ENCODE measurements at places on chromosomes 16 and 17.

- DNase-seq = no peak
Measured at GRCh38 chr17:68205808-68206720, 41.8 kb upstream of the AMZ2 start.

DNA sequence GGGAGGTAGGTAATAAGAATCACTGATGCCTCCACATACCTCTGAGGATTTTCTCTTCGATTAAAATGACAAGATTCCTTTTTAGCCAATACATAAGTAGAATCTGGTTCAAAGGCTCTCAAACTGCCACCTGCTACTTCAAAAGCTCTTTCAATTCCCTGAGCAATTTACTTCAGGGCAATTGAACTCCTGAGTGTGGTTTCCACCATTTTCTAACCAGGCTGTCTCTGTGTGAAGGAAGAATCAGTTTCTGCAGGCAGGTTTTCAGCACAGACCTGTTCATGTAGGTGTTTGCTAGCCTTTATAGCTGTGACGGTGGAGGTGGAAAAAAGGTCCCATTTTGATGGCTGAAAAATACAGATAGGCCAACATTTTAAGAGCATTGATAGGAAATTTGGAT lies 18.2 kb upstream of the HS3ST3B1 start:
- DNase-seq = no peak

DNA sequence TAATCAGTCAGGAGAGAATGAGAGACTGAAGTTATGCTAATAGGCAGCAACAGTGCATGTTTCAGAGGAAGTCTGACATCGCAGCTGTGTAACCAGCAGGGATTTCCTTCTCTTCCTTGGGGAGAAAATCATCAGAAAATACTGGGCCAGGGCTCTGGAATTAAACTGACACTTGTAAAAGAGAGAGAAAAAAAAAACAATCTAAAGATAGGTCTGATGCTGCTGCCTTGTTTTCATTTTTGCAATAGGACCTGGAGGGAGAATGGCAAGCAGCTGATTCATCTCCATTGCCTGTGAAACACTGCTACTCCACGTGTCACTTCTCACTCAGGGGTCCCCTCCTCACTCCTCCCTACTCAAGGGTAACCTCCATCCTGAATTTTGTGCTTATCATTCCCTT lies 17.7 kb upstream of the CORO6 start:
- no peak for DNase-seq

GRCh38 chr17:55451203-55451641 lies 29.6 kb upstream of the MMD start:
- DNase-seq = no peak

DNA sequence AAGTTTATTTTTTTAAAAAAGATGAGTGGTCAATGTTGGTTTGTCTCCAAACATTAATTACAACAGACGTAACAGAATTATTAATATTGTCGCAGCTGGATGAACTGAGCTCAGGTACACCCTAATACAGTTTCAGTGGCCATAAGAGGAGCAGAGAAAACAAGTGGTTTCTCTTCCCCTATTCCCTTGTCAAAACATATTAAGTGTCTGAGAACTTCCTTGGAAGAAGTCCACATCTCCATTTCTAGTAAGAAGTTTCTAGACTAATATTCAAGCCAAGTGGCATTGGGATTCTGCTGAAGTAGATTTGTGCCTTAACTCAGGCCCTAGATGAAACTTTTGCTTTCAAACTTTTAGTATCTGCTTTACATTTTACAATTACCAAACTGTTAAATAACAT lies 47.7 kb downstream of the GNA13 start:
- no peak for DNase-seq

DNA sequence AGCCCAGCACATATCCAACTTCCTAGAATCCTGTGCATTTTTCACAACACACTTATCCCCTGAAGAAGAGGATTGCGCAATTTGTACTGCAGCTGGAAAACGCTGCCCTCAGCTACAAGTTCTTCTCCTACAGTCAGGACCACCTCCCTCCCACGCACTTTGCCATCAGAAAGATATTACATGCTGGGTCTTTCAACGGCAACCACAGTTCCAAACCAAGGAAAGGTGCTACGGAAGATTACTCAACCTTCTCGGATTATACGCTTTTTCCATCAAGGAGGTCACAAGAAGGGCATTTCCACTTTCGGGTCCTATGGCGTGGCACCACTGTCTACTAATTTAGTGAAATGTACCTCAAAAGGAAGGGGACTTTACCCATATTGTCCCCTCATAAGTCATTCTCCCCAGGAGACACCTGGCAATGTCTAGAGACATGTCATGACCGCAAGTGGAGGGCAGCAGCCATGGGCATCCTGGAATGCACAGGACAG lies 35.2 kb downstream of the USP7 start:
- DNase-seq = no peak

GRCh38 chr17:43784628-43785101 lies 4.4 kb downstream of the CFAP97D1 start:
- no peak for DNase-seq

- no peak for DNase-seq
Measured at GRCh38 chr17:17837380-17837821, 615 bp upstream of the SREBF1 start.

DNA sequence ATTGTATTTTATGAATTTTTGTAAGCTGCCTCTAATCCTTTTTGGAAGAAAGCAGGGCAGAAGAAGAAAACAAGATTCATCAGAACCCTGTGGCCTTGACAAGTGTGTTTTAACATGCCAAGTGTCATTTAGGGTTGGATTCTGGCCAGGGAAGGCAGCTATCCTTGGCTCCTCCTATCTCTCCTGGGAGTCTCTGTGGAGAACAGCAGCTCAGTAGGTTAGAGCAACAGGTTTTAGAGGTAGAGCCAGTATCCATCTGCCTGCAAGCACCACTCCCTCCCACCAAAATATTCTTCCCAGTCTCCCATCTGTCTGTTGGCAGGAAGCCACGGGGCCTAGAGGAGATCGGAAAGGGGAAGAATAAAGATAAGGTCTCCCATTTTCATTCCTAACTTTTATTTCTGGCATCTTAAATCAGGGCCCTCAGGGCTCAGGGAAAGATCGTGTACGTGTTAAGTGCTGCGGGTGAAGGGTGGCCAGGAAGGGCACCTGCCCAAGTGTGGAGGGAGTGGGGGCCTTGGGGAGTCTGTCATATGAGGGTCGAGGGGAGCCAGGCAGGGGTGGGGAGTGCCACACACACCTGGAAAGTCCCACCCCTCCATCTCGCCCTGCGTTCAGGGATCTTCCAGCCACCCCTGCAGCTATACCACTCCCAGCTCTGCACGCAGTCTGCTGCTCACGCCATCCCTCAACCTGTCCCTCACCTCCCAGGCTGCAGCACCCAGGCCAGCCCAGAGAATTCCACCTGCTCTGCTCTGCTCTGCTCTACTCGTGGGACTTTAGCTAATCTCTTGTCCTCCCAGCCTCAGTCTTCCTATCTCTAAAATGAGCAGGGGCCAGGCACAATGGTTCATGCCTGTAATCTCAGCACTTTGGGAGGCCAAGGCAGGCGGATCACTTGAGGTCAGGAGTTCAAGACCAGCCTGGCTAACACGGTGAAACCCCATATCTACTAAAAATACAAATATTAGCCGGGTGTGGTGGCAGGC lies 17.1 kb upstream of the CPSF4L start:
- DNase-seq = no peak

- no peak for DNase-seq
Measured at GRCh38 chr17:7327056-7327455, 2.1 kb downstream of the NEURL4 start.

DNA sequence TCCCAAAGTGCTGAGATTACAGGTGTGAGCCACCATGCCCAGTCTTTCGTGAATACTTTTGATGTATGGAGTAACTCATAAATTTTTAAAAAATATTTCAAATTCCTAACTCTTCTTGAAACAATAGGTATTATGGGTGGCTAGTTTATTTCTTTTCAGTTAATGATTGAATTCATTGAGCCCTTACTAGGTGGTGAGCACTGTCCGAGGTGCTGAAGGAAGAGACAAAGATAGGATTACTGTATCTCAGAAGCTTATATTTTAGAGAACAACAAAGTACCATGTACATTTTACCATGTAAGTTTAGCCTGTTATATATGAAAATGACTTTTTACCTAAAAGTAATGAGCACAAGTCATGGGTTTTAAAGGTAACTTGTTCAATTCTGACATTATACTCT lies 418.3 kb downstream of the NPIPA7 start:
- DNase-seq = no peak

- DNase-seq = peak; percentile 84
Measured at GRCh38 chr16:31476303-31477219, 4.6 kb downstream of the TGFB1I1 start.

GRCh38 chr16:66366433-66367299 lies at the start of gene CDH5:
Gene CDH5, plus strand, starts transcription at chr16:66366691. Its CDS starts 12,647 bp downstream, at chr16:66379338.
- DNase-seq = no peak

- no peak for DNase-seq
Measured at GRCh38 chr17:68581863-68582645, 19.1 kb downstream of the FAM20A start.

DNA sequence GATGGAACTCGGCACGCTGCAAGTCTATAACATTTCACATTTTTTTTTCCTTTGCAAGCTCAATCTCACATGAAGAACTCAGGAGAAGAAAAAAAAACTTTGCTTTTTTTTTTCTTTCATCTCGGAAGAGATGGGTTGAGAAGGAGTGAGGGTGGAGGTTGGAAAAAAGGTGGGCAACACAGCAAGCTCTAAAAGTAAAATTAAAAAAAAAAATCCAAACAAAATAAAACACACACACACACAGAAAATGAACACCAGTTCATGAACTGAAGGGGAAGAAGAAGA lies 2.5 kb downstream of the MAF start:
- DNase-seq = no peak

GRCh38 chr17:32445074-32445415 lies 735 bp downstream of the PSMD11 start:
- peak; percentile 11 for DNase-seq

- peak; percentile 24 for DNase-seq
Measured at GRCh38 chr16:89863741-89864526, 9.5 kb upstream of the TCF25 start.

DNA sequence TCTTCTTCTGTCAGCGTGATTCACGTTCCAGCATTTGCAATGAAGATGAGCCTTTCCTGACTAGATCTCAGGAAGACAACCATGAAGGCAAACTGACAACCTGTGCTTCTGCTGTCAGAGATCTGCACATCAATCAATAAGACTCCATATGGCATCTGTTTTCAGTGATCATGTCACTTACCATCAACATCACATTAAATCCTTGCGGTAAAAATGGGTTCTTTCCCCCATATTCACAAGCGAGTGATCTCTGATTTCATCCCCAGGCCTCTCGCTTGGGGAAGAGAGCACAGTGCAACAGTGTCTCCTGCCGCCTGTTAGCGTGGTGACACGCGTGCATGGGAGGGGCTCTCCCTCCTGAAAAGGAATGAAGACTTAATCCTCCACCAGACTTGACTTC lies 11.1 kb downstream of the NACA2 start:
- no peak for DNase-seq

GRCh38 chr17:29495011-29495410 lies 71.8 kb downstream of the ABHD15 start:
- no peak for DNase-seq

DNA sequence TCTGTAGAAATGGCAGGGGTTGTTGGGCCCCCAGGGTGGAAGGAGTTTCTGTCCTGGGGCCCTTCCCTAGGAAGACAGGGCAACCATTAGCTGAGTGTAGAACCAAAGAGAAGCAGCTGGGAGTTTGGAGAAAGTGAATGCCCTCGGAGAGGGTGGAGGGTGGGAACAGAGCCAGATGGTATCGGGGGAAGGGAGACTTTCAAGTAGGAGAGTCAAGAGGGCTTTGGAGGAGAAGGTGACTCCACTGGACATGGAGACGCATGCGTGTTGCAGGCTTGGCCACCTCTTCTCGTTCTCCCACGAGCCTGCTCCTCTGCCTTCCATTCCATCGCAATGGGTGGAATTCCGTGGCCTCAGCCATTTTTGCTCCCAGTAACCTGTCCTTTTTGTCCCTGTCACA lies 19.4 kb downstream of the SLC47A1 start:
- DNase-seq = no peak

- no peak for DNase-seq
Measured at GRCh38 chr16:11160676-11161115, 95.3 kb downstream of the SOCS1 start.

DNA sequence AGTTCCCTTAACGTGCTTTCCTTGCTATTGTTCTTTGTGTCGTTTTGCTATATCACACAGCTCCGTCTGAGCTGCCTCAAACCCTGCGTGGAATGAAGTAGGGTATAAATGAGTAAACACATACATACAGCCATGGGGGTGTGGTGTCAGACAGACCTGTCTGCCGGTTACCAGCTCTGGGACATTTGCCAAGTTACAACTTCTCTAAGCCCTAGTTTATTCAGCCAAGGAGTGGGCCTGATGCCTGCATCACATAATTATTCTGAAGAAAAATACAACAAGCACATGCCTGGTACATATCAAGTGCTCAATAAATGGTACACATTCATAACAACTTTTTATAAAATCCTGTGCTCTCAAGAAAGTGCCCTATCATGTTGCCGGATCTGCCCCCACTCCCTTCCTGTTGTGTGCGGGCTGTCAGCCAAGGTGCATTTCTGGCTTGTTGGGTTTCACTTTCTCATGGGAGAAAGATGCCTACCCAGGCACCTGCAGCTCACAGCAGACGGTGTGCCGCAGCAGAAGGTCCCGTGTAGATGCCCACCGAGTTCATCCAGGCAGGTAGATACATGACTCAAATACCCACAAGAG lies 30.5 kb downstream of the SMPD3 start:
- DNase-seq = peak; percentile 53

DNA sequence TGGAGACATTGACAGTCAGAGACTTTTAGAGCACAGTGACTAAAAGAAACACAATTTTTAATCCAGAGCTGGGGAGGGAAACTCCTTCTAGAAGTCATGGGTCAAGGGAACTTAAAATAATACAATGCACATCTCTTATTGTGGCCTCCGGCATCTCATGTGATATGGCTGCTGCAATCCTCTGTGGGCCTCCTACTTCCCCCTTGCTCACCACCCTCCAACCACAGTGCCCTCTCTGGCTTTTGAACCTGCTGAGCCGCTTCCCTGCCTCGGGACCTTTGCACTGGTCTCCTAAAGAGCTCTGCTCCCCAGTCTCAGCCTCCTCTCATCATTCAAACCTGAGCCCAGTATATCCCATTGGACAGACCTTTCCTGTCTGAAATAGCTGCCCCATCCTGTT lies 47.6 kb downstream of the HS3ST2 start:
- DNase-seq = no peak

GRCh38 chr17:43661699-43662412 lies at the start of gene MEOX1:
Gene MEOX1, minus strand, starts transcription at chr17:43661922. Its CDS starts 388 bp downstream, at chr17:43661534.
- no peak for DNase-seq

- no peak for DNase-seq
Measured at GRCh38 chr16:22109258-22109898, 17.0 kb downstream of the VWA3A start.

DNA sequence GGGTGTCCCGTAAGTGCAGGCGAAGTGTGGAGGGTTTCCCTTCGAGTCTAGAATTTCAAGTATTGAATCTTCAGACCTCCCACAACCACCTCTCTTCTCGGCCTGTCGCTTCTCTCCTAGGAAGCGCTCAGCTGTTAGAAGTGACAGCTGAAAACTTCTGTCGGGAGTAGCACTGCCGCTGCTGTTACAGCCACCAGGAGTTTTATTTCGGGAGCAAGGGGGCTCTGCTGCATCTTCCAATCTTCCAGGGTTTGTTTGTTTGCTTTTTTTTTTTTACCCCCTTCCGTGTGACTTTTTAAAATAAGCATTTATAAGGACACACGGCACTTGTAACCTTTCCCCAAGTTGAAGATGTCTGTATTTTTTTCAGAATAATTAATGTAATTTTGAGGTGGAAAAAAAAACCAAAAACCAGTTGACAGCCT lies 767 bp downstream of the RPS6KB1 start:
- DNase-seq = no peak

All from stimulated activated CD4-positive, alpha-beta T cell treated with anti-CD3 and anti-CD28 coated beads, Interleukin-15, amount 100 ng/mL, for 1 hour (primary cell).